ENCODE measurements at places on chromosomes 2 and 18. TPM values are rescaled to one million over a fixed set of nuclear protein-coding genes. Genes with fewer than 3 reads are reported as not detected.

CRYGB gene
- 0.65 TPM for total RNA-seq

SP5 gene
- total RNA-seq, result 8.5 TPM

DSC3 gene
- 1.2 TPM for total RNA-seq

SCN9A gene
- 1.1 TPM for total RNA-seq

GRCh38 chr18:23929362-23929930 is 85.1 kb upstream of the TTC39C start:
- DNase-seq, result no peak
- no peak overlapping the region for H3K4me3 ChIP-seq
- H3K36me3 ChIP-seq, result no peaks in the 10 kb centered on the region
- no peak overlapping the region for H3K27ac ChIP-seq

- no peak overlapping the region for H3K27ac ChIP-seq
- peaks cover 9% of the 10 kb centered on the region for H3K4me1 ChIP-seq
- no peak overlapping the region for H3K4me3 ChIP-seq
- no peaks in the 10 kb centered on the region for H3K36me3 ChIP-seq
Observed at GRCh38 chr2:169865492-169865891, 38.2 kb downstream of the UBR3 start.

DNA sequence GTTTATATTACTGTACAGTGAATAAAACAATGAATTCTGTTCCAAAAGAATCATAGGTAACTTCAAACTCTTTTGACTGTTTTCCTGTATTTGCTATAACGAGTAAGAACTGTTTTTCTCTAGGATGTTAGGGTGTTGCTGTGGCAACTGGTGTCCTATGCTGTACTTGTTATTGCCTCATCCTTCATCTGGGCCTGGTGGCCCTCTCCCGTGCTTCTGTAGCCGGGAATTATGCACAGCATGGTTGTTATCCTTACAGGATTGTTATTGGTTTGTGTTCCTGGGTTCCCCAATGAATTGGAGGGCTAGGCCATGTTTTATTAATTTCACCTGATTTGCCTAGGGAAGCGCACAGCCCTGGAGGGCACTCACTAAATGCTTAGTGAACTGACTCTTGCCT is 279.2 kb downstream of the PTPRM start:
- no peak overlapping the region for H3K4me3 ChIP-seq
- no peaks in the 10 kb centered on the region for H3K27me3 ChIP-seq
- H3K36me3 ChIP-seq, result no peaks in the 10 kb centered on the region
- peaks cover 9% of the 10 kb centered on the region for H3K4me1 ChIP-seq
- DNase-seq, result no peak

- peaks cover 37% of the 10 kb centered on the region for H3K27me3 ChIP-seq
- DNase-seq, result peak; percentile 96
- H3K36me3 ChIP-seq, result no peaks in the 10 kb centered on the region
- H3K4me3 ChIP-seq, result peak within 1 kb of the TSS; percentile 38
- peaks cover 3% of the 10 kb centered on the region for H3K4me1 ChIP-seq
Observed at GRCh38 chr2:10043256-10043905, at the start of gene KLF11. Gene KLF11, plus strand, starts transcription at chr2:10043550. Its CDS starts 167 bp downstream, at chr2:10043717.

GRCh38 chr2:176852667-176853066 is 359.9 kb upstream of the HNRNPA3 start:
- DNase-seq, result no peak
- no peak overlapping the region for H3K4me3 ChIP-seq
- no peak overlapping the region for H3K27ac ChIP-seq
- H3K36me3 ChIP-seq, result no peaks in the 10 kb centered on the region

All from neural progenitor cell (in vitro differentiated cells).